Memory B cell (primary cell): ENCODE measurements at places on chromosomes 12 and 14.

GRCh38 chr14:33794791-33795305 is 156.0 kb downstream of the EGLN3 start:
- DNase-seq, result no peak

- no peak for DNase-seq
Measured at GRCh38 chr12:25877446-25877845, 81.0 kb upstream of the RASSF8 start.

DNA sequence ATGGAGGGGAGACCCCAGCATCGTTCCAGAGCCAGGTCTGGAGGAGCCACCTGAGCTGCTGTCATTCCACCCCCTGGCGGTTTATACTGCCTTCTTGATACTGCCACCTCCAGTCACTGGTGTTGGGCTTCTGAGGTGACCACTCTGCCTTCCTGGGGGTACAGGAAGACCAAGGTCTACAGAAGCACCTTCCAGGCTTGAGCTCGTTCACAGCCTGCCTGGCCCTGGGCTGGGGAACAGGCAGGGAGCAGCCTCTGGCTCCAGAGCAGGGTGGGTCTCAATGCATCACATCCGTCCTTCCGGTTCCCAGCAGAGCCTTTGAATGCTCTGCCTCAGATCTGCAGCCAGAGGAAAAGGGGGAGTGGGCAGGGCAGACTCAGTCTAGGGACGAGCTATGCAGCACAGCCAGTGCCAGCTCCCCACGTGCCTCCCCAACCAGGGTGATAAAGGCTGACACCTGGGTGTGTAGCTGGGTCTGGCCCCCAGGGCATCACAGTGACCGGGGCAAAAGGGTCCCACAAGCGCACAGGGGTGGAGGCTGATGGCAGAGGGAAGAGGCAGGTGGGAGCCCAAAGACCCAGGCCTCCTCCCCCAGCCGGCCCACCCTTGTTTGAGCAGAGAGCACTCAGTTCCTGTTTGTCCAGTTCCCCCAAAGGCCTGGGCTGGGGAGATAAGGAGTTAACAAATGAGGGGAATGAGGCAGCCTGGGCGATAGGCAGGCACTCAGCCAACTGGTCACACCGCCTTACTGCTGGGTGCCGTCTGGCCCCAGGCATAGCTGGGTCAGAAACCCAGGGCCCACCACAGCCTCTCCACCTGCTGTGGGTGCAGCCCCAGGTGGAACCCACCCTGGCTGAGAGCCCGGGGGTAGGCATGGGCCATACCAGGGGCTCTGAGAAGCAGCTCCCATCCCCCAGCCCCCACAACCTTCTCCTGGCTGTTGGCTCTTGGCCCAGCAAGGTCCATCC is 17.1 kb downstream of the DEGS2 start:
- no peak for DNase-seq

DNA sequence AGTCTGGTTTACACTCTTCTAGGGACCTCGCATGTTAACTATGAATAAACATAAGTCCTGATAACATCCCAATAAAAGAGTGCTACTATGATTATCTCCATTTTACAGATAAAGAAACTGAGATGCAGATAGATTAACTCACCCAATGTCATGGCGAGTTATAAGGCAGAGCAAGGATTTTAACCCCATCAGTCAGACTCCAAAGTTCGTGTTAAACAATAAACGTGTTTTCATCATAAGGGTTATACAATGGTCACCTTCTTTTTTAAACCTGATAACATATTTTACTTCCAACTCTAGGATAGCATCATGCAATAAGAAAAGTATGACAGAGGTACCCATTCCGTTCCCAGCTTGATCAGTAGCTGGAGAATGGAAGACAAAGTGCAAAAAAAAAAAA is 1.2 kb downstream of the AREL1 start:
- DNase-seq, result no peak

DNA sequence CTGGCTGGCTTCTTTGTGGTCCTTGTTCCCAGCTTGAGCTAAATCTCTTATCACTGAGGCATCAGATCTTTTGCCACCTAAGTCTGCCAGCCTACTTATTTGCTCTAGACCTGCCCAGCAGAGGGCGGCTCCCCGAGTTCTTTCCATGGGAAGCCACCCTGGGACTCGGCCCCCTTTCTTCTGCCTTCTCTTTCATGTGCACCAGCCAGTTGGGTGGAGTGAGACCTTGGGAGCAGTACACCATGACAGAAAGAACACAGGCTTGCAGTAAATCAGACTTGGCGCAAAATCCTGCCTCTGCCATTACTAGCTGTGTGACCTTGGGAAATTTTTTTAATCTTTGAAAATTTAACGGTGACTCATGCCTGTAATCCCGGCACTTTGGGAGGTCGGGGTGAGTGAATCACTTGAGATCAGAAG is 7.4 kb downstream of the SMAGP start:
- no peak for DNase-seq

DNA sequence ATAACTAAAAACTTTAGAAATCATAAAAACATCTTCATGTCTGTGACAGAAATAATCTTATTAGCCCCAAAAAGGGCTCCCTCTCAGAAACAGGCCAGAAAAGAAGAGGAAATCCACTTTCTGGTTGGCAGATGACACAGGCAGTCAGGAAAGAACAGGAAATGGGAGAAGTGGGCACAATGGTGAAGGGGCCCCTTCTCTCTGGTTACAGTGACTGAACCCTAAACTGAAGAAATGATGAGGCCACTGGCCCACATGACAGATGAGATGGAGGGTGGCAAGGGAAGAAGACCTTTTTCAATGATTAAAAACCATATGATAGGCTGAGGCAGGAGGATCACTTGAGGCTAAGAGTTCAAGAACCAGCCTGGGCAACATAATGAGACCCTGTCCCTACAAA is 21.1 kb downstream of the TCTN1 start:
- no peak for DNase-seq

GRCh38 chr12:13404111-13404628 is 207.6 kb downstream of the EMP1 start:
- no peak for DNase-seq

DNA sequence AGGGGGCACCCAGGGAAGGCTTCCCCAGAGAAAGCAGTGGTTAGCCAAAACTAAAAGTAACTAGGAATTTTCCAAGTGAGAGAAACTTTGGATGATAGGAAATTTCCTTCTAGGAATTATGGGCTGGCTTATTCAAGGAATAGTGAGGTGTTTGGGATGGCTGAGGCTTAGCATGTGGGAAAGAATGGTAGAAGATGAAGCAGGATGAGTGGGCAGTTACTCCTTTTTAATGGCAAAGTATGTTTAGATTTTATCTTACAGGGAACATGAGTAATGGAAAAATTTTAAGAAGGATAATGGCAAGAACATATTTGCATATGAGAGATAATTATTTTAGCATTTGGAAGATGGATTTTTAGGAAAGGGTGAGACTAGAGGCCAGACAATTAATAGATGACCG is 197.6 kb downstream of the SLC38A4 start:
- DNase-seq, result no peak

- DNase-seq, result no peak
Measured at GRCh38 chr14:95234426-95234825, 77.1 kb upstream of the DICER1 start.

GRCh38 chr14:75610834-75611233 is 32.4 kb downstream of the FLVCR2 start:
- DNase-seq, result no peak

GRCh38 chr12:108858311-108859074 is 1.1 kb upstream of the SSH1 start:
- no peak for DNase-seq

DNA sequence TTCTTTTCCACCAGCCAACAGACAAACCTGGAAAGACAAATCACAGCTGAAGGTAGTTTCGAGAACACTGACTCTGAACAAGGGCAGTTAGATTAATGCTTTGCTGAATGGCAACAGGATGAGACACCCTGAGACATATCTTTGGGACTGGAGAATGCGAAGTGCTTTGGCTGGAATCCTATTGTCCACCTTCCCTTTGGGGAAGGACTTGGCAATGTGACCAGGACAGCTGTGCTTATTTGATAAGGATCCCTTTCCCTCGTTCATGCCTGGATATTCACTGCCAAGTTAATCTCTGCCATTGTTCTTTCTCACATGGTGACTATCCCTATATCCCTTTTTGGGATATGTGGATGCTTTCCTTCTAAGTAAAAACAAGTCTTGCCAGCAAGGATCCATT is 537.1 kb upstream of the SEL1L start:
- DNase-seq, result no peak

GRCh38 chr14:104735830-104736642 is 12.0 kb downstream of the ADSS1 start:
- DNase-seq, result no peak

- DNase-seq, result no peak
Measured at GRCh38 chr12:75592638-75593335, 81.4 kb upstream of the KRR1 start.

DNA sequence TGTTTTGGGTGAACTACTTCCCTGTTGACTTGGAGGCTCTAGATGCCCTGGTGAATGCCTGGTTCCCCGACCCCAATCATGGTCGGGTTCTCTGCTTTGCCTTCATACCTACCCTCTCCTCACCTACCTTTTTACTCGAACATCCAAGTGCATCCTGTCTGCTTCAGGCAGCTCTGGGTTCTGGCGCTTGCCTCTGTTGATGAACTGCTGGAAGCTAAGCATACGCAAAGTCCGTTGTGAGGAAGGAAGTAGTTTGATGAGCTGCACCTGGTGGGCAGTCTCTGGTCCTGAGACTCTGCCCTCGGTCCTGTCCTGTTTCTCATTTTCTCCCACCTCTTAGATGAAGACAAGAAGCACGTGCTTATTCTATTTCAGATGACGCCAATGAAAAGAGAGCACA is 13.6 kb downstream of the KCNH3 start:
- DNase-seq, result no peak

DNA sequence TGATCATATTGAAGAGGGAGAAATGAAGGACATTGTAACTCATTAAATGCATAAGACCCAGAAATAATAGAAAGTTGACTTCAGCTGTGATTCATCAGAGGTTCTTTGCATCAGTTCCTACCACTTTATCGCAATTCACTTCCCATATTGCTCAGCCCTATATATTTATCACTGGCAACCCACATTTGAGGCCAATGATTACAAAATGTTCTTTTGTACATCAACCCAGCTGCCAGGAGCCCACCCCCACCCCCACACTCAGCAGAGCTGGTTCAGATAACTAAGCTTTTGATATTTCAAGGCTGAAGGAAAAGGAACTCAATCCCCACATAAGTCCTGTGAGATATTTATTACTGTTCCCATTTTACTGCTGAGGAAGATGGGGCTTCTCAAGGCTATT is 51.2 kb upstream of the TMPO start:
- no peak for DNase-seq

DNA sequence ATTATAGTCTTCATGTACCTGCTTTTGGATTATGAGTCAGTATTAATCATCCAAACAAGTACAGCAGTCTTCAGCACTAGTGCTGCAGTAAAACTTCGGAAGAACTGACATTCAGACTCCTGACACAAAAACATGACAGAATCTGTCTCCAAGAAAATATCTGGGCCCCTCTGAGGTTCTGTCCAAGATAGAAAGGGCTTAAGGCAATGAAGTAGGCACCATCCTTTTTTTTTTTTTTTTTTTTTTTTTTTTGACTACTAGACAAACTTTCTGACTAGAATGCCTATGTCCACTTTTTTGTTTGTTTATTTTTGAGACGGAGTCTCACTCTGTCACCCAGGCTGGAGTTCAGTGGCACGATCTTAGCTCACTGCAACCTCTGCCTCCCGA is 112.5 kb downstream of the MED13L start:
- no peak for DNase-seq

- DNase-seq, result no peak
Measured at GRCh38 chr12:108816652-108817335, 40.6 kb downstream of the SSH1 start.

- no peak for DNase-seq
Measured at GRCh38 chr12:116615141-116615861, 56.1 kb downstream of the MAP1LC3B2 start.

DNA sequence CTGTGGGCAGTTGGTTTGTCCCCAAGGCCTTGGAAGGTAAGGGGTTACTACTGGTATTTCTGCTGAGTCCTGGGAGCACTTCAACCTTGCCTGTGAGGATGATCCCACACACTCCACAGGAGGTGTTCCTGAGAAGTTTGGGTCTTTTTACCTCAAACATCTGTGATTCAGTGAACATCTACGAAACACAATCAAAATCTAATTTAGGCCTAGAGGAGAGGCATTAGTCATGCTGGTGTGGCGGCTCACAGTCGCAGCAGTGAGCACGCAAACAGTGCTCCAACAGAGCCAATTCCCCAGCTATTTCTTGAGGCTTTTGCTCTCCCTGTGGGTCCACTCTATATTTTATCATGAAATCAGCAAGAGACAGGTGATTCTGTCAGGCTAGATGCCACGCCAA is 107.6 kb downstream of the APAF1 start:
- DNase-seq, result no peak

GRCh38 chr12:101969-102878 is 35.7 kb downstream of the IQSEC3 start:
- DNase-seq, result no peak

DNA sequence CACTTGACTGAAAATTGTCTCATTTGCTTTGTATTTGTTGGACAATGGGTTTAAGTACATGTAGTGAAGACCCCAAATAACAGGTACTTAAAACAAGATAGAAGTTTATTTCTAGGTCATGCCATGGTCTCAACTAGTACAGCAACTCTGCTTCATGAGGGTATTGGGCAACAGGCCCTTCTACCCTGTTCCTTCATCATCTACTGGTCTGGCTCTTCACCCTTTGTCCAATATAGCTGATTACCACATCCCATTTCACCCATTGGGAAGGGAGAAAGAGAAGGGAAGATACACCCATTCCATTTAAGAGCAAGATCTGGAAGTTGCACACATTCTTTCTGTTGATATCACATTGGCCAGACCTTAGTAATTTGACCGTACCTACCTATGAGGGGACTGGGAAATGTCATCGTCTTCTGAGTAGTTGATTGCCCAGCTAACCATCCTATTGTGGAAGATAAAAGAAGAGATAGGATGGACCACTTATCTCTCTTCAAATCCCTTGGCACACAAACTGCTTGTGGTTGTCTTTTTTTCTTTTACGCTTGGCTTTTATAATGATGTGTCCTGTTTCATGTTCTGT is 104.6 kb downstream of the DIP2B start:
- no peak for DNase-seq

- no peak for DNase-seq
Measured at GRCh38 chr12:38508246-38508645, 191.7 kb downstream of the ALG10B start.

GRCh38 chr14:105490267-105490571 is 827 bp upstream of the TEDC1 start:
- DNase-seq, result no peak

GRCh38 chr12:66044731-66045130 is 85.8 kb downstream of the LLPH start:
- no peak for DNase-seq

GRCh38 chr14:41950428-41951151 is 343.9 kb downstream of the LRFN5 start:
- no peak for DNase-seq

GRCh38 chr12:12396694-12397093 is 39.8 kb downstream of the BORCS5 start:
- no peak for DNase-seq
